ENCODE measurements at places on chromosomes 1 and 21.
A peak's percentile ranks its signal among the peaks of the same experiment; 100 is the strongest.

DNA sequence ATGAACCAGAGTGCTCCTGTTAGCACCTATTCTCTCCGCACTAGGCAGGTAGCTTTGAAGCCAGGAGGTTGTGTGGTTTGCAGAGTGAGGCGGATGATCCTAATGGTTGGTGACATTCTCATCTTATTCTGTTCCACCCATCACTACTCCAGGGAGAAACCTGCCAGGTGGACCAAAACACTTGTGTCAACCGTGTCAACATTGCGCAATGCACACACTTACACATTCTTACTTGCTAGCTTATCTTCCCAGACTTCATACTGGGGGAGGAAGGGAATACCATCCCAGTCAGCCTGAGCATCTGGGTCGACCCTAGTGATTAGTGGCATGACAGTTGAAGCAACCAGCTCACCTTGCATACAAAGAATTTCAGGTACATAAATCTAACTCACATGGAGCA is 236.9 kb downstream of the RPS6KC1 start:
- no peak for DNase-seq

GRCh38 chr1:151510020-151510405 is 1.2 kb upstream of the CGN start:
- DNase-seq, result no peak

GRCh38 chr1:172711558-172711957 is 52.7 kb downstream of the FASLG start:
- DNase-seq, result no peak

- no peak for DNase-seq
Measured at GRCh38 chr1:199273837-199274379, 635.1 kb downstream of the PTPRC start.

- DNase-seq, result no peak
Measured at GRCh38 chr1:42450061-42450460, 5.8 kb downstream of the ZMYND12 start.

DNA sequence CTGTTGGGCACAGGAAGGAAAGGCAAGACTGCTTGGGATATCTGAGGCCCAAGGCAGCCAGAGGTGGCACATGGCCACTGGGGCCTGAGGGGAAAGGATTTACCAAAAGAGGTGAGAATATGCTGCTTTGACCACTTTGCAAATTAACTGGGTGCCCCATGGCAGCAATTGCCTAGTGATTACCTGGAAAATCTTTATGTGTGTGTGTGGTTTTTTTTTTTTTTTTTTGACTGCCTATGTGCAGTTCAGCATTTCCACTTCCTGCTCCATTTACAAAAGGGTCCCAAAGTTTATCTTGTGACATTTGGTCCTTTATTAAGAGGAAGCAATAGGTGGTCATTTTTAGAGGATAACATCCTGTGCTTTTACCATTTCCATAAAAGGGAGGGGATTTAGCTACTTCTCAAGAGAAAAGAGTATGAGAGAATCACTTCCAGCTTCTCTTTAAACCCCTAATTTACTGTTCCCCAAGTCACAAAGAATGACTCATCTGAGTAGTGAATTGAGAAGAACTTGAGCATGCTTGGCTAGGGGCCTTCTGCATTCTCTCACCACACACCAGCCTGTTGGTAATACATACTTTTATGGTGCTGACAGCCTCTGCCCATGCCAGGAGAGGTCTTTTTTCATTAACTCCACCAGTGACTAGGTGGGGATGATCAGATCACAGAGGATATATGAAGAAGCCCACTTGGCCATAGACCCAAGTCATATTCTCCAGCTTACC is 52.1 kb downstream of the SYDE2 start:
- DNase-seq, result no peak

- DNase-seq, result no peak
Measured at GRCh38 chr1:214581785-214582184, 21.2 kb upstream of the CENPF start.

DNA sequence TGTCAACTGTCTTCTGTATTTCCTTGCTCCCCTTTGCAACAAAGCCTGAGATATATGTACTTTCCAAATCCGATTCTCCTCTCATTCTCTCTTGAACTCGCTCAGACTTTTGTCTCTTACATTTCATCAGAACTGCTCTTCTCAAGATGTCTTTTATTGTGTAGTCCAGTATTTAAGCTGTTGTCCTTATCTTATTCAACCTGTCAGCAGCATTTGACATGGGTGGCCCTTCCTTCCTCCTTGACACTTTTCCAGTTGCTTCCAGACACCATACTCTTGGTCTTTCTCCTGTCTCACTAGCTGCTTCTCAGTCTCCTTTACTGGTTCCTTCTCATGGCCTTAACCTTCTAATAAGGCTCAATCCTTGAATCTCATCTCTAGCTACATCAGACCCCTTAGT is 47.0 kb downstream of the TSNAX start:
- DNase-seq, result no peak

GRCh38 chr1:198749279-198749678 is 110.4 kb downstream of the PTPRC start:
- DNase-seq, result no peak

DNA sequence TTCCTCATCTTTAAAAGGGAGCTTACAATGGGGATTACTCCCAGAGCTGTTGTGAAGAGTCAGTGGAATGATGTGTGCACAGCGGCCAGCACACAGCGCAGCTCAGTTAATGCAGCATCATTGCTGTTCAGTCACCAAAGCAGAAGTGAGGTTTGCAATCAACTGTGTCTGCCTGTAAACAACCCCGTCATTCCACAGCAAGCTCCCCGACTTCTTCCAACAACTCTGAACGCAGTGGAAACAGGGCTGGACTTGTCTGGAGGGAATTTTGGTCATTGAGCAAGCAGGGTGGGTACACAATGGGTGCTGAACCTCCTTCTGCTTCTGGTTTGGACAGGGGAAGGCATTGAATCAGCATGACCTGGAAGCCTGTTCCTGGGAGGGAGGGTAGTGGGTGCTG is 347.4 kb downstream of the PTPRU start:
- no peak for DNase-seq

DNA sequence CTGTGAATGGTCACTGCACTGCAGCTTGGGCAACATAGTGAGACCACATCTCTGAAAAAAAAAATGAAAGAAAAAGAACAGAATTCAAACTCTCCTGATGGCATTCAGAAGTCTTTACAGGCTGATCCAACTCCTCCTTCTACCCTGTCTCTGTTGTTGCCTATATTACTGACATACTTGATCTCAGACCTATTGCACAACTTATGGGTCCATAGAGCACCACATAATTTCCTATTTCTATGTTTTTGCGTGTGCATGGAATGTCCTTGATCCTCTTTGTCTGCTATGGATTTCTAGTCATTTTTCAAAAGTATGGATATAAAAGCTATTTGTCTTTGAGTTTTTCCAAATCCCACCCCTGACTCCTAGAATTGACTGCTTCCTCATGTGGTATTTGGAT is 22.4 kb upstream of the CYP2J2 start:
- DNase-seq, result no peak

GRCh38 chr1:178612261-178612660 is 99.4 kb downstream of the TEX35 start:
- DNase-seq, result no peak

DNA sequence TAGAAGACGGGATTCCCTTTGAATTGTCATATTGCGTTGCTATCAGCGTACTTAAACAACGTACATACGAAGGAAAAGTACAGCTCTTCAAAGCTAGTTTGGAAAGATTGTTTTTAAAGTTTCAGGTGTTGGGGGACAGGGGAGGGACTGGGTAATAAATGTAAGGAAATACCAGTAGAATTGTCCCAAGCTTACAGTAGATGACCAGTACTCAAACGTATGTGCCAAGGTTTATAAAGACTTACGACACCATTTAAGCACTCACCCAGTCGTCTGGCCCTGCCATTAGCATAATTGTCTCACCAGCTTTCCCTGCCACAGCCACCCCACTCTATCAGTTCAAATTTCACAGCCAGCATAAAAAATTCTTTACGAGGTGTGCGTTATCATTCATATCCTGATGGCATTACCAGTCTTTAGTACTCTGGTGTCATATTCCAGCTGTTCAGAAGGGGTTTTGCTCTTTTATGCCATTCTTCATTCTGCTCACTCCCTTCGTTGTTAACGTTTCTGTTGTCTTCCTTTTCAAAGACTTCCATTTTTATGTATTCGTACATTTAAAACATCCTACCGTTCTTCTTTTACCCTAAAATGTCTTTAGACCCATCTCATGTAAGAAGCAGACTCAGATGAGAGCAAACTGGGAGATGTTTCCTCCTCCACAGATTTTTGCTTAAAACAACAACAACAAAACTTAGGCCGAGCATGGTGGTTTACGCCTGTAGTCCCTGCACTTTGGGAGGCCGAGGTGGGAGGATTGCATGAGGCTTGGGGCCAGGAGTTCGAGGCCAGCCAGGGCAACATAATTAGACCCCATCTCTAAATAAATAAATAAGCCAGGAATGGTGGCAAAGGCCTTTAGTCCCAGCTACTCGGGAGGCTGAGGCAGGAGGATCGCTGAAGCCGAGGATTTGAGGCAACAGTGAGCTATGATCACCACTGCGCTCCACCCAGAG is 1.0 kb upstream of the HP1BP3 start:
- no peak for DNase-seq

DNA sequence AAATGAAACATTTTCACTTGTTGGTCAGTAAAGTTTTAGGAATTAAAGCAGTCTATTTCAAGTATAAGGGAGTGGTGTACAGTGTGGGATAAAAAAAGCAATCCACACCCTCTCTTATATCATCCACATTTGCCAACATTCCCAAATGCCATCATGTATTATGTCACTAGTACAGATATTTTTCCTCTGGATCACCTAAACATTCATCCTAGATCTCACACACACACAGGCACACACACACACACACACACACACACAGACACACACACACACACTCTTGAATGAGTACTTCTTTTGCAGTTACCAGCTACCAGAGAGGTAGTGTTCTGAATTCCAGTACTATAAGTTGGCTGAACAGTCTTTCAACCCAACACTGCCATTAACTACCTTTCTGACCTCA is 1369.1 kb upstream of the ADGRL4 start:
- no peak for DNase-seq

GRCh38 chr21:23131177-23131576 is 2133.0 kb downstream of the NCAM2 start:
- no peak for DNase-seq

GRCh38 chr1:32743380-32744070 is 41.0 kb upstream of the SYNC start:
- no peak for DNase-seq

DNA sequence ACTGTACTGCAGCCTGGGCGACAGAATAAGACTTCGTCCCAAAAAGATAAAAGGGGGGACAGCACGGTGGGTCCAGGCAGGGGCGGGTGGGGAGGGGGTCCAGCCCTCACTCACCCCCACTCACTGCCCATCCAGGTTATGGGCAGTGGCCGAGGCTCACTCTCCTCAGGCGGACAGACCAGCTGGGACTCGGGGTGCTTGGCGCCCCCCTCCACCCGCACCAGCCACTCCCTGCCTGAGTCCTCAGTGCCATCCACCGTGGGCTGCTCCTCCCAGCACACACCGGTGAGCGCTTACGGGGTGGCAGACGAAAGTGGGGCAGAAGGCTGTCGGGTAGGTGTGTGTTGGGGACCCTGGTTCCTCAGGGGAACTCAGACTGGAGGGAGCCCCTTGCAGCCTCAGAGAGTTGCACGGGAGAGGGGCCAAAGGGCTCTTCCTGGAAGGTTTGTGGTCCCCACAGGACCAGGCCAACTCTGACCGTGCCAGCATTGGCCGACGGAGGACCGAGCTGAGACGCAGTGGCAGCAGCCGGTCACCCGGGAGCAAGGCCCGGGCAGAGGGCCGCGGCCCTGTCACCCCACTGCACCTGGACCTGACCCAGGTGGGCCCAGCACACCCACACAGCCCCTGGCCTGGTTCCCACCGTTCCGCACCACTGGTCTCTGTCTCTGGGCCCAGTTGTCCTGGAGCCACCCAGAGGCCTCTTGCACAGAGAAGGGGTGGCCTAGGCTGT is 6.6 kb downstream of the PLEKHN1 start:
- DNase-seq, result no peak

- no peak for DNase-seq
Measured at GRCh38 chr1:59107516-59107915, 189.4 kb upstream of the FGGY start.

DNA sequence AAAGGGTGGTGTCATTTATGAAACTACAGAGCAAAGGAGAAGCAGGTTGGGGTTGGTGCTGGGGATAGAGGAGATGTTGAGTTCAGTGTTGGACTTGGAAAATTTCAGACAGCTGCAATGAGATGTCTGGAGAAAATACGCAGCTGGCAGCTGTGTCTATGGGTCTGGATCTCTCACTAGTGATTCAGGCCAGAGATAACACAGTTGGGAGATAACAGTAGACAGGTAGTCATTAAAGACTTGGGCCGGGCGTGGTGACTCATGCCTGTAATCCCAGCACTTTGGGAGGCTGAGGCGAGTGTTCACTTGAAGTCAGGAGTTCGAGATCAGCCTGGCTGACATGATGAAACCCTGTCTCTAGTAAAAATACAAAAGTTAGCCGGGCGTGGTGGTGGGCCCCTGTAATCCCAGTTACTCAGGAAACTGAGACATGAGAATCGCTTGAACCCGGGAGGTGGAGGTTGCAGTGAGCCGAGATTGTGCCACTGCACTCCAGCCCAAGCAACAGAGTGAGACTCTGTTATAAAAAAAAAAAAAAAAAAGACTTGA is 2.5 kb upstream of the TFAP2E start:
- no peak for DNase-seq

DNA sequence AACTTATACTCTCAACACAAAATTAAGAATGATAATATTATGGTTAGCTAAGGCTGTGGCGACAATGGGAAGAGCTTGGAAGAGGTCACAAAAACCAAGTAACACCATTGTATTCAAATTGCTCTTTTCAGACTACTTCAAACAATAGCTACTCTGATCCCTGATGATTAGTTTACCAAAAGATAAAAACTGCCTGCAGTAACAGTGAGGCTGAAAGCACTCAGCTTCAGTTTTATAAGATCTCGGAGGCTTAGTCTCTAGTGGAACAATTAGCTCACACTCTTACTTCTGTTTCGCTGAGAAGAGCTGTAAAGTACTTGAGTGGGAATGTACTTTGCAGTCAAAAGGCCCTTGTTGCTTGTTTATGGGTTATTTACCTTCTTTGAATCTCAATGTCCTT is 278.5 kb downstream of the LRRC7 start:
- DNase-seq, result no peak

DNA sequence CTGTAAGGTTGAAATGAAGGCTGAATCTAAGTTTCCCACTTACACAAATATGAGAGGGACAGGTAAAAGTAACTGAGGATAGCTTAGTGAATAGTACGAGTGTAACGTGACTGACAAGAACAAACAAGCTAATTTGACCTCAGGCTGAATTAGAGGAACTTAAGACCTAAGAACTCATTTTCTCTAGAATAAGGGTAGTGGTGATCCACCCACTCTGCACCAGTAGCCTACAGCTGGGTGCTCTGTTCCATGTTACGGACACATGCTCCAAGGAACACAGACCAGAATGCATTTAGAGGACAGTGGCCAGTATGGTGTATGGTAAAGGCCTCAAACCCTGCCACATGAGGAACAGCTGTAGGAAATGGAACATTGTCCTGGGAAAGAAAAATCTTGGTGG is 14.9 kb upstream of the TMEM9 start:
- DNase-seq, result no peak

GRCh38 chr1:14733048-14733778 is 134.7 kb downstream of the KAZN start:
- peak; percentile 41 for DNase-seq

All from DMS153 (cell line).